ENCODE measurements at places on chromosomes 7 and 10.

- DNase-seq: no peak
These were observed 4.3 kb upstream of the UTF1 start for GRCh38 chr10:133225707-133226191.

DNA sequence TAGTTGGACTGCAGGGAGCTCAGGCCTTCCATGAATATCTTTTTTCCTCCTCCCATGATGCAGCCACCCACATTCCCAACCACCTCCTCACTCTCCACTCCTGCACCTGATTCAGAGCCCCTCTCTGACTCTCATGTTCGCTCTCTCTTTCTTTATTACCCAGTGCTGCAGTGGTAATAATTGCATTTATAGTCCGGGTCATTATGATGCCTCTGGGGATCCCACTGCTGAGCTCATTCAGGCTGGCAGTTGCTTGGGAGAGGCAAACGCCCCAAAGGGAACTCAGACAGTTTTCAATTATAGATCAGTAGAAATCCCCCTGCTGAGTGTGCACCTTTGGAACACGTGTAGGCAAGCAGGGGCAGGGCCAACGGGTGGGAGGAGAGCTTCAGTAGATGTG is 953.0 kb downstream of the GRID1 start:
- DNase-seq: no peak

GRCh38 chr7:82595176-82595575 is 151.6 kb upstream of the CACNA2D1 start:
- no peak for DNase-seq

DNA sequence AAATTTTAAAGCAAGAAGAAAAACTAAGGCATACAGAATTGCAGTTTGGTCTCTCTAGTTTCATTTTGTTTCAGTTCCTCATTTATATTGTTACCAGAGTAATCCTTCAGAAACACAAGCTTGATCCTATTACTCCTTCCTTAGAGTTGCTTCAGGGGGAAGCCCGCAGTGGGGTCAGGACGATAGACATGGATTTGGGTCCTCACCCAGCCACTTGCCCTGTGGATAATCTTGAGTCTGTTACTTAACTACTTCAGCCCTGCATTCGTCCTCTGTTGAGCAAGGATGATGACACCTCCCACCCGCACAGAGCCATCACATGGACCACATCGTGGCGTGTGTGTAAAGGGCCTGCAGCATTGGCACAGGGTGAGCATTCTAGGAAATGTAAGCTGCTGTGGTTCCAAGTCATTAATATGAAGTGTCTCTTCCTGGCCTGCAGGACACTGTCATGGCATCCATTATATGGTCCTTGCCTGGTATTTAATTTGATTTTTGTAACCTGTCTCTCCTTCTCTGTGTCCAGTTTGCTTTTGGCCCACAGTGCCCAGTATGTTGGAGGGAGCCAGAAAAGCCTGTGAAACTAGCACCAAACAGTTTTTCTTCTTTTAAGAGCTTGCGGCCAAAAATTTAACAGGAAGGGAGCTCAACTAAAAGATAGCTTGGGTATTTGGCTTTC is 111.2 kb downstream of the EEPD1 start:
- no peak for DNase-seq

- peak; percentile 72 for DNase-seq
These were observed 28.9 kb downstream of the GNAT3 start for GRCh38 chr7:80482950-80483349.

DNA sequence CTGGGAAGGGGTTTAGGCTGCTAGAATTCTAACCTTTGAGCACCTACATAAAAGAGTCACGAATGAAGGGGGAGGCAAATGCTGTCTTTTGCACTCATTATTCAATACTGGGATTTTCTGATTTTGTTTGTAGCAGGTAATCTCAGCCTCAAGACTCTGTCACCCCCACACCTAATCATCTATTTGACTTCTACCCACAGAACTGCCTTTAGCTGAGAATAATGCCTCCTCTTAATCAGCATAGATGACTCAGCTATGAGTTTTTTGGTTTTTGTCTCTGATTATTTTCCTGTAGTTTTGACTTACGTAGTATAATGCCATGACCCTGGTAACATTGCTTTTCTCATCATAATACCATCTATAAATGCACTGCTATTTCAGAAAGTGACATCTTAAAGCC is 42.7 kb upstream of the CACNB2 start:
- DNase-seq: peak; percentile 1

DNA sequence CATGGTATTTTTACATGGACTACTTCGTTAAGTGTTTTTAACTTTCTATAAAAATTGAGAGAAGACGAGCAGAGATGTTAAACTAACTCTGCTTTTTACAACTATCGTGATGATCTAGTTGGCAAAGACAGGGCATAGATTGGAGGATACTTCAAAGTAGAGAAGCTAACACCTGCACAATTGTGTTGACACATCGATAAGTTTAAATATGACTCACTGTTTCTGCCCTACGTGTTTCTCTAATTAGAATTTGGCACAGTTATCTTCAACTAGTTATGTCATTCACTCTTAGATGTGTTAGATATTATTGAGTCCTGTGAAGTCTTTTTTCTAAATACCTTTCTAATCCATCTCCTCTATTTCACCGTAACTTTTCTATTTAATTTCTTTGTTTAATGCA is 68.5 kb upstream of the FERD3L start:
- DNase-seq: no peak

GRCh38 chr7:73715648-73716317 is 3.7 kb downstream of the STX1A start:
- DNase-seq: peak; percentile 96

GRCh38 chr10:128721963-128722445 is 595.8 kb upstream of the MKI67 start:
- no peak for DNase-seq

GRCh38 chr7:75734586-75735458 is 3.9 kb downstream of the HIP1 start:
- no peak for DNase-seq

- no peak for DNase-seq
These were observed 178.7 kb downstream of the GFRA1 start for GRCh38 chr10:116094356-116094755.

- no peak for DNase-seq
These were observed 816.2 kb downstream of the NRG3 start for GRCh38 chr10:82691211-82691610.

GRCh38 chr10:3873728-3874461 is 88.9 kb upstream of the KLF6 start:
- DNase-seq: peak; percentile 71

- no peak for DNase-seq
These were observed 593.5 kb downstream of the NRG3 start for GRCh38 chr10:82468453-82468852.

DNA sequence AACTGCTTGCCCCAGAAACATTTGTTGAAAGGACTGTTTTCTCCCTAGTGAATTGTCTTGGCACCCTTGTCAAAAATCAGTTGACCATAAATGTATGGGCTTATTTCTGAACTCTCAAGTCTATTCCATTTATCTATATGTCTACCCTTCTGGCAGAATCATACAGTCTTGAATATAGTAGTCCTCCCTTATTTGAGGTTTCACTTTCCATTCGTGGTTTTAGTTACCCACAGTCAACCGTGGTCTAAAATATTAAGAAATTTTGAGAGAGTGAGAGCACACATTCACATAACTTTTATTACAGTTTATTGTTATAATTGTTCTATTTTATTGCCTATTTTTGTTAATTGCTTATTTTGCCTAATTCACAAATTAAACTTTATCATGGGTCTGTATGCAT is 17.4 kb upstream of the CEP41 start:
- DNase-seq: no peak

DNA sequence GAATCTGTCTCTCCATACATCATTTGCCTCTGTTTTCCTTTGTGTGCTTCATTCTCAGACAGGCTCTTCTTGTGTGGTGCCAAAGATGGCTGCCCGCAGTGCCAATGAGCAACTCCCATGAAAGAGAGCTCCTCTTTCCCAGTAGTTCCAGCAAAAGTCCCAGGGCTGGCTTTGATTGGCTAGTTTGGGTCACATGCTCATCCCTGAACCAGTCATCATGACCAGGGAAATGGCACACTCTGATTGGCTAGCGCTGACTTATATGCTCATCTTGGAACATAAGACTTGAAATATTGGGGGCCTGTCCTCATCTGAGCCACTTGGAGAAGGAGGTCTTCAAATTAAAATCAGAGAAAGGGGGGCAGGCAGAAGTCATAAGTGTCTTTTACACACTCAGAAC is 112.7 kb downstream of the CDH23 start:
- no peak for DNase-seq

DNA sequence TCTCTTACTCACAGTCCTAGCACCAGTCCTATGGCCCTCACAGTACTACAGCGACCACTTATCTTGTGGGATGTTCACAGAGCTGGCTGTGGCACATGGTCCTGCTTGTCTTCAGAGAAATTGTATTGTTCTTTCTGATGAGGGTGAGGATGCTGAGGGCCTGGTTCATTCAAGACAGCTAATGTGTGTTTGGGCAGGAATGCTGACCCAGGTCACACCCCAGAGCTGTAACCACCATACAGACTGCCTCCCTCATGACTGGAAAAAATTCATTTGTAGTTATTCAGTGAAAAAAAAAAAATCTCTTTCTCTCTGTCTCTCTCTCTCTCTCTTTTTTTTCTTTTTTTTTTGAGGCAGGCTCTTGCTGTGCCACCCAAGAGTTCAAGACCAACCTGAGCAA is 83.5 kb downstream of the KLF6 start:
- DNase-seq: peak; percentile 33

GRCh38 chr7:116683786-116684185 is 11.8 kb downstream of the MET start:
- DNase-seq: no peak

- DNase-seq: peak; percentile 89
These were observed 78.9 kb downstream of the LRRC17 start for GRCh38 chr7:102991540-102992214.

DNA sequence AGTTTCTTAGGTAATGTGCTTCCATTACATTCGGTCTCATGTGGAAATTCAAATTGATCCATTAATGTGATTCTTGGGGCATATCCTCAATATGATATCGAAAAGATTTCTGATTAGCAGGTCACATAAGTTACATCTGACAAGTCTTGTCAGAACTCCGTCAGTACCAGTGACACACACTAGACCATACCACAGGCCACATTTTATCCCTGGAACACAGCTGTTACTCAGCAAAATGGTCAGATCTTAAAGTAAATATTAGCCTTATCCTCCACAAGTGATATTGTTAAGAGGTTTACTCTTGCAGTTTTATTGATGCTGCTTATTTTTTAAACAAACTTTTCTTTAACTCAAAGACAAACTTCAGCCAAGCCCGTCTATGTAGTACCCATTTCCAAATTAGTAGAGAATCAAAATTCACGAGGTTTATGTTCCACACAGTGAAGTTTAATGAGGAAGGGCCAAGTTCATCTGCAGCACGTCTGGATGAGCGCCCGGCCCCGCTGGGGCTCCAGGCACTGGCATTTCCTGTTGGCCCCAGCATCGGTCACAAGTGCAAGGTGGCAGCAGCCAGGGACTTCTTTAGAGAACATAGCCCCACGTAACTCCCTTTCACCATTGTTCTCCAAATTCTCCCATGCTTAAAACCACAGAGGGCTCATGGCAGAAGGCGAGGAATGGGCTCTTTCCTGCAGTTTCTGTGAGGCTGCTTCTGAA is 132.2 kb downstream of the VIPR2 start:
- DNase-seq: no peak

DNA sequence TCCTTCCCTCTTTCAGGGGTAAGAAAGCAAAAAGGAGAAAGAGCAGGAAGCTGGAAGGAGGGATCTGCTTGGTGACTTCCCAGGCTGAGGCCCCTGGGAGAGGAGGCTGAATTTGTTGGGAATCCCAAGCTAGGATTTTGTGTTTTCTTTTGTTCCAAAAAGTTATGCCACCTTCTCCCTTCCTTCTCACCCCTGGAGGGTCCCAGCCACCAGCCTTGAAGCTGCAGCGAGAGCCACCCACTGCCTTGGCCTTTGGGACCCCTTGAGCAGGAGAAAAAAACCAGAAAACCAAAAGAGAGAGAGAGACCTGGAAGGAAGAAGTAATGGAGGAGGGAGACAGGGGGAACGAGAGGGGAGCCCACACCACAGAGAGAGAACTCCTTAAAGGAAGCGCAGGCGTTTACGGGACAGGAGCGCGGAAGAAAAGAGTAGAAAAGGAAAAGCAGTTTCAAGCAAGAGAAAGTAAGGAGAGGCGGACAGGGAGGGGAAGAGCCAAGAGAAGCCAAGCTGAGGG is 7.2 kb downstream of the VAX1 start:
- DNase-seq: no peak

GRCh38 chr7:69526570-69526969 is 71.7 kb upstream of the AUTS2 start:
- DNase-seq: no peak

DNA sequence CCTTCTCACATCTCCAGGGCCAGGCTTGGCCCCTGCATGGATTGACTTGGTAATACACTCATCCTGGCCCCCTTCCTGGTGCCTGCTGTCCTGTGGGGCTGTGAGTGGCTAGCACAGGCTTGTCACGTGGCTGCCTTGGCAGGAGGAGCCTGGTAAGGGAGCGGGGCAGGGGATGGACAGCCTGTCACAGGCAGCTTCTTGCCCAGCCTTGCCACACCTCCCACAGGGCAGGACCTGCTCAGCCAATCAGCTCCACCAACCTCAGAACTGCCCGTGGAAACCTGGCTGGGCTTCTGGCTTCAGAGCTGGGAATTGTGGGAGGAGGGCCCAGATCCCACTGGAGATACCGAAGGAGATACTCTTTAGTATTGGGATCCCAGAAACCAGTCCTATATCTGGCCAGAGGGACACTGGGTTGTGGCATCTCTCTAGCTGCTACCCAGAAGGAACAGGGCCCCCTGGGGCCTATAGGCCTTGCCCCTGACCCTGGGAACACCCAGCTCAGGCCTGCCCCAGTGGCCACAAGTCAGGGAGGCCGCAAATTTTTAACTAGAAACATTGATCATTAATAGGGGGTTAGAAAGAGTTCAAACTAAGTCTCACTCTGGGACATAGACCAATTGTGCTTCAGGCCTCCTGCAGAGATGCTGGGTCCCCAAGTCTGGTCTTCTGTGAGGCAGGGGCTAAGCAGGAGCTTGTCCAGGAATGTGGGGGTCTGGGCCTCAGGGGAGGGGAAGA is at the start of gene HOGA1:
TSS of gene HOGA1 (plus strand) at position 330 of the 738 bp plus-strand sequence. CDS start at position 645, 315 bp downstream.
- DNase-seq: peak; percentile 59

- no peak for DNase-seq
These were observed 104.0 kb downstream of the CPXM2 start for GRCh38 chr10:123787566-123787965.
